ENCODE measurements at places on chromosomes 2 and 18.

- DNase-seq, result no peak
Measured at GRCh38 chr18:60596928-60597327, 224.4 kb upstream of the MC4R start.

GRCh38 chr2:86686905-86687304 lies 33.2 kb upstream of the RMND5A start:
- DNase-seq, result no peak

DNA sequence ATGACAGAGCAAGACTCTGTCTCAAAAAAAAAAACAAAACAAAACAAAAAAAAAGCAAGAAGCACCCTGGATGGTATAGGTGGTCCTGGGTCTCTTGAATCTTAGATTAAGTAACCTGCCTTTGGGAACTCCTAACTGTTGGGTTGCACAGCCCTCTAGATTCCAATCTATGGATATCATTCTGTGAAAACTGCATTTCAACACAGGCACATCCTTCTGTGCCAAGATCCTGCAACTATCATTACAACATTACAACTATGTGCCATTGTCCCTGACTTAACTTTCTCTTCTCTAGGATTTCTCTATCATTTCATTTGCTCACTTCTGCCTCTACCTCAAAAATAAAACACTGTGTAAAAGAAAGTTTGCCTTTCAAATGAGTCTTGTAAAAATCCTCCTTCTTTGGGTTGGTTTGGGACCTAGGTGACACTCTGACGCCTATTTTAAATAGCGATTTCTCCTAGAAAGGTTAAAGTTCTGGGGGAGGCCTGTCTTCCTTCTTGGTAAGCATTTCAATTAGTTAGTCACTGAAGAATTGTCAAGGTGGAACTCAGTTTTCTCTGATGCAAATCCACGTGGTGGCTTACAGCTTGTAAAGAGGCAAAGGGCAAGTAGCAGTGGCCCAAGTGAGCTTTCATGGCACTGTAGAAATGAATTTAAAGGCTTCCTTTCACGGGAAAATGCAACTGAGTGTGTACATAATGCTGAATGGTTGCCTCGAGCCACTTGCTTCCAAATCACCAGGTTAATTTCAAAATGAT lies 9.2 kb downstream of the LGALSL start:
- no peak for DNase-seq

- no peak for DNase-seq
Measured at GRCh38 chr2:37858400-37858711, 66.7 kb upstream of the RMDN2 start.

DNA sequence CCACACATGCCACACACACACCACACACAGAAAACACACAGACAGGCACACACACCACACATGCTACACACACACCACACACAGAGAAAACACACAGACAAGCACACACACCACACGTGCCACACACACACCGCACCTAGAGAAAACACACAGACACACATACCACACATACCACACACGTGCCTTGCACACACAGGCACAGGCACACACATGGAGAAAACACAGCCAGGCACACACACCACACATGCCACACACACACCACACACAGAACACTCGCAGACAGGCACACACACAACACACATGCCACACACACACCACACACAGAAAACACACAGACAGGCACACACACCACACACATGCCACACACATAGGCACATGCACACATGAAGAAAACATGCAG lies 242.1 kb upstream of the MYT1L start:
- no peak for DNase-seq

GRCh38 chr2:113979191-113980128 lies 89.6 kb downstream of the ACTR3 start:
- peak; percentile 84 for DNase-seq

DNA sequence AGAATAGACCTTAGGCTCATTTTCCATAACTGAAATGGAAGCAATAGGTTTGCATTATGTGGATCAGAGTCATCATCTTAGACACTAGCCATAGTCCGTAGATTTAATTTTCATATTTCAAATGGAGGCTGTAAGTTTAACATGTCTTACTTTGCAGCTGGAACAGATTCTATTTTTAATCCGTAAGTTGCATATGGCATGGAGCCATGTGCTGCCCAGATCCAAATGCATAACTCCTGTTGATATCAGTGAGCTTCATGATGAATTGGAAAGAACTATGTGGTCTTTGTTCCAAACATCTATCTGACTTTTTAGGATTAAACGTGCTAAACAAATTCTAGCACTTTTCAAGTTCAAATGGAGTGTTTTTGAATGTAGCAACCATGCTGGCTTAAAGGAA lies 43.4 kb downstream of the MEIS1 start:
- DNase-seq, result no peak

GRCh38 chr18:54261894-54262293 lies 7.4 kb upstream of the POLI start:
- DNase-seq, result peak; percentile 55

GRCh38 chr2:9200633-9201015 lies 6.0 kb upstream of the ASAP2 start:
- DNase-seq, result no peak

GRCh38 chr2:9463698-9464034 lies 10.7 kb upstream of the IAH1 start:
- no peak for DNase-seq

- DNase-seq, result no peak
Measured at GRCh38 chr18:55830544-55830943, 242.6 kb upstream of the TCF4 start.

GRCh38 chr2:25266399-25266798 lies 75.3 kb downstream of the DNMT3A start:
- no peak for DNase-seq

DNA sequence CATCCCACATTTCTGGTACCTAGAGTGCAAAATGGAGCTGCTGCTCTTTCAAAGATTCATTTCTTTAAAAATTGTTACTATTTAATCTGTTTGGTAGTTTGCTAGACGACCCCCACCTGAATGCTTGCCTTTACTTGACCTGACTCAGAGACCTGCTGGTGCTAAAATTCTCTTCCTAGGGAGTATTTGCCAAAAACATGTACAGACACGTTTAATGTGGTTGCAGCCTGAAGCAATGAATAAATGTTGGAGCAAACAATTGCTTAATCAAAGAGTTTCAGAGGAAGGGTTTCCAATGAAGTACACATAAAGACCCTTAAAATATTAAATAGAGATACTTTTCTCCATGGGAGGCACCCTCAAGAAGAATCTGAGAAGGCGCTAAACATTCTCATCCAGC lies 734.4 kb downstream of the CBLN2 start:
- DNase-seq, result no peak

- no peak for DNase-seq
Measured at GRCh38 chr2:117436697-117437096, 377.8 kb upstream of the DDX18 start.

DNA sequence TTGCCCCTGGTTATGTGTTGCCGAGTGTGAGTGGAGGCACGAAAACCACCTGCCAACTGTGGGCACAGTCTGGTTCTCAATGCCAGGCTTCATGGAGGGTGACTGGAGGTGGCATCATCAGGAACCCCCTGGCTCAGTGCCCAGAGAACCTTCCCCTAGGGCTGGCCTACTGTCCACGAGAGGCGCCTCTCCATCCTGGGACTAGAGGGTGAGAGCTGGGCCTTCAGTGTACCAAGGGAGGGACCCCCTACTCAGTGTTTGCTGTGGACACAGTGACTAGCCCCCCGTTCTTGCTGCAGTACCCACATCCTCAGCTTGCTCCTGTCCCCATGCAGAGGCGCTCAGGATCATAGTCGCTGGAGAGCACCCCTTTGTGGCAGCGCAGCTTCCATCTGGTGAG lies 202.6 kb downstream of the HDAC4 start:
- no peak for DNase-seq

Measured in activated T-cell treated with anti-CD3 and anti-CD28 coated beads, Interleukin-2, amount 50 U/mL, for 24 hours (primary cell).